Stimulated activated CD4-positive, alpha-beta T cell treated with anti-CD3 and anti-CD28 coated beads, Interleukin-4, amount 100 ng/mL, for 1 hour (primary cell): ENCODE measurements at places on chromosomes 5 and 9.

- no peak for DNase-seq
Measured at GRCh38 chr9:135724186-135724787, 22.3 kb downstream of the KCNT1 start.

DNA sequence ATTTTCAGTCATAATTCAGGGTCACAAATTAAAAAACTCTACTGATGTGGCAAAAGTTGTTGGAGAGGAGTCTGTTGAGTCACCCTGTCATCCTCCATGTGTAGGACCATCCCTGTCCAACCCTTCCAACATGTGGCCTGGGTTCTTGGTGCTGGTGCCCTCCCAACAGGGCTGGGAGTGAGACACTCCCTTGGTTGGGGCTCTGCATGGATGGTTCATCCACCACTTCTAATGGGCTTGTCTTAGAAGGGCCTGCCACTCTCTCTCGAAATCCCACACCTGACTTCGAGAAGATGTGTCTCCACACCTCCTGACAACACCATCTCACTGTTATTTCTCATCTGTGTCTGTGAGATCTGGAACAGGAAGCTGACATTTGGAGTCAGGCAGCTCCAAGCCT is 312.2 kb upstream of the IRX4 start:
- no peak for DNase-seq

DNA sequence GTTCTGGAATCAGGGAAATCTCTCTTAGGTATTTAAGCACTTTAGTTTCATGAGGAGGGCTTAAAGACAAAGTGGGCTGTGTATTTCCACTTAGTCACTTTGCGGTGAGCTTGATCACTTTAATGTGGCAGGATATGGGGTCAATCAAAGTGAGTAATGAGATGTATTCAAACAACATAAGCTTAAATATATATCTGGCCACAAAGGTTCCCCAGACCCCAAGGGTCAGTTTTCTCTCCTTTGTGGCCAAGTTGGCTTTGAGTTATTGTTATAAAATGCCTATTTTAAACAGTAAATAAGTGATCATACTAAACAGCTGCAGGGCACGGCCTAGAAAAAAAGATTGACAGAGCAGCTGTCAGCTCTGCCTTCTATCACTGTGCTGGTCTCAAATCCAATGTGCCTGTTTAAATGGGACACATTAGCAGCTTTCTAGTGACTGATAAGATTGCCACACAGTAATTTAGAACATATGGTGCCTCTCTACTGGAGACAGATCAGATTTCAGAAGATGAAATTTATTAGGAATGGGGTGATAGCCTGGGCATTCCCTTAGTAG is 363.9 kb downstream of the AGTPBP1 start:
- no peak for DNase-seq

GRCh38 chr5:3994628-3995027 is 399.0 kb downstream of the IRX1 start:
- no peak for DNase-seq
